ENCODE measurements at places on chromosomes 12 and 14.

- H3K4me1 ChIP-seq, result peaks cover 80% of the 10 kb centered on the region
- H3K27me3 ChIP-seq, result no peaks in the 10 kb centered on the region
- H3K36me3 ChIP-seq, result no peaks in the 10 kb centered on the region
- H3K27ac ChIP-seq, result peak overlapping the region; percentile 40
- peak; percentile 42 for DNase-seq
- H3K4me3 ChIP-seq, result no peak overlapping the region
Measured at GRCh38 chr12:64669270-64669842, 59.1 kb downstream of the RASSF3 start.

DNA sequence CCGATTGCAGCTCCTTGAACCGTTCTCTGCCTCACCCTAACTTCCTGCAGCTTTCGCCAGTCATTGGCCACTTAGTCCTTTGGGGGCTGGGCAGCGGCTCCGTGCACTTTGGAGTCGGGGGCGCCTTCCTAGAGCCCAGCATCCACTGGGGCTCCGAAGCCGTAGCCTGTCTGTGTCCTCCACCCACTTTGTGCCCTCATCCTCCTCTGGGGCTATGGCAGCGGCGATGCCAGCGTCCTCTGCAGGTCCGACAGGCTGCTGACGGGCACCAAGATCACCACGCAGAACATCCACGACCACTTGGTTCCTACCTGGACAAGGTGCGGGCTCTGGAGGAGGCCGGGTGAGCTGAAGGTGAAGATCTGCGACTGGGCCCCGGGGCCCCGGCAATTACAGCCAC lies 11.8 kb upstream of the A2M start:
- no peaks in the 10 kb centered on the region for H3K36me3 ChIP-seq
- no peaks in the 10 kb centered on the region for H3K27me3 ChIP-seq
- no peak overlapping the region for H3K27ac ChIP-seq
- no peaks in the 10 kb centered on the region for H3K4me1 ChIP-seq
- no peak overlapping the region for H3K4me3 ChIP-seq
- no peak for DNase-seq

- H3K4me1 ChIP-seq, result no peaks in the 10 kb centered on the region
- no peak overlapping the region for H3K4me3 ChIP-seq
- peak; percentile 82 for DNase-seq
- H3K36me3 ChIP-seq, result no peaks in the 10 kb centered on the region
- peaks cover 17% of the 10 kb centered on the region for H3K27me3 ChIP-seq
- H3K27ac ChIP-seq, result no peak overlapping the region
Measured at GRCh38 chr14:93936245-93936644, 9.1 kb downstream of the FAM181A start.

GRCh38 chr14:23538785-23539184 lies 12.8 kb downstream of the ZFHX2 start:
- peak overlapping the region; percentile 100 for H3K27ac ChIP-seq
- H3K36me3 ChIP-seq, result peaks cover 6% of the 10 kb centered on the region
- DNase-seq, result peak; percentile 79

DNA sequence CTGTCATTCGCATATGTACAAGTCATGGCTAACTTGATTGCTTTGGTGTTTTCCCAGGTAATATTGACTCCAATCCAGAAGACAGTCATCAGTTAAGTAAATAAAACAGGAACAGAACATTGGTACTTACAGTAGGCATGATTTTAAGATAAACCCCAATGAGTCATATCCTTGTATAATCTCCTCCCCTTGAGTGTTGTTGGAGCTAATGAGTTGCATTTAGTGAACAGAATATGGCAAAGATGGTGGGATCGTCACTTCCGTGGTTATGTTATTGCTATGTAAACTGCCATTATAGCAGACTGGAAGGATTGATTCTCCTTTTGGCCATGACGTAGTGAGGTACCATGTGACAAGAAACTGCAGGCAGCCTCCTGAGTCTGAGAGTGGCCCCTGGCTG lies 102.2 kb downstream of the TMX1 start:
- H3K4me1 ChIP-seq, result peaks cover 2% of the 10 kb centered on the region
- no peaks in the 10 kb centered on the region for H3K27me3 ChIP-seq

DNA sequence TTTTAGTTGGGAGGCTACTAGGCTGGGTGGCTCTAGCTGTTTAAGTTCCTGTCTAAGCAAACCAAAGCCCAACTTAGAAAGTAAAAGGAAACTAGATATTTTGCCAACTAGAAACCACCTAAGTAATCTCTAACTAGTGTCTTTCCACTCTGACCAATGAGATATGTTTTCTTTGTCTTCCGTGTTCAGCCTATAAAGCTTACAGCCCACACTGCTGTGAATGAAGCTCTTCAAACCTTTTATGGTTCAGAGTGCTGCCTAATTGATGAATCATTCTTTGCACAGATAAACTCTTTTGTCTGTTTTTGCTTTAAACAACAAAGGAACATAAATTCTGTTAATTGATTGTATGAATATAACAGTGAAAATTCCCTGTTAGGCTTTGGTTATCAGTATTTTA lies 66.1 kb downstream of the FUT8 start:
- H3K4me1 ChIP-seq, result peaks cover 39% of the 10 kb centered on the region
- H3K27me3 ChIP-seq, result no peaks in the 10 kb centered on the region
- DNase-seq, result no peak

Measured in GM23338 (cell line).